AG20443 (cell line): ENCODE measurements at places on chromosomes 11 and 22.

DNA sequence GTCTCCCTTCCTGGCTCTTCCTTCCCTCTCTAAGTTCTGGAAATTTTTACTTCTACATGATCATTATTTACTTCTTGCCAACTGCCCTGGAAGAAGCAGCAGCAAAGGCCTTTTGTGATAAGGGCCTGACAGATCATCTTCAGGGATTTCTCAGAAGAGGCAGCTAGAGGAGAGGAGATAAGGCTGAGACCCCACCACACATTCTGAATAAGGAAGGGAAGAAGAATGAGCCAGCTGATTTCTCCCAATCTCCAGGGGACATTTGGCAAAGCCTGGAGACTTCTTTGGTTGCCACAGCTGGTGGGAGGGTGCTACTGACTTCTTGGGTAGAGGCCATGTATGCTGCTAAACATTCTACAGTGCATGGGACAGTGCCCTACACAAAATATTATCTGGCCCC is 122.4 kb upstream of the OR9Q1 start:
- no peak for DNase-seq

GRCh38 chr22:48276994-48277867 is 1514.8 kb downstream of the TBC1D22A start:
- DNase-seq: no peak

- DNase-seq: peak; percentile 12
These were observed 287.9 kb downstream of the SWAP70 start for GRCh38 chr11:9951807-9952206.

GRCh38 chr11:77879218-77879617 is 58.3 kb downstream of the AAMDC start:
- peak; percentile 18 for DNase-seq

DNA sequence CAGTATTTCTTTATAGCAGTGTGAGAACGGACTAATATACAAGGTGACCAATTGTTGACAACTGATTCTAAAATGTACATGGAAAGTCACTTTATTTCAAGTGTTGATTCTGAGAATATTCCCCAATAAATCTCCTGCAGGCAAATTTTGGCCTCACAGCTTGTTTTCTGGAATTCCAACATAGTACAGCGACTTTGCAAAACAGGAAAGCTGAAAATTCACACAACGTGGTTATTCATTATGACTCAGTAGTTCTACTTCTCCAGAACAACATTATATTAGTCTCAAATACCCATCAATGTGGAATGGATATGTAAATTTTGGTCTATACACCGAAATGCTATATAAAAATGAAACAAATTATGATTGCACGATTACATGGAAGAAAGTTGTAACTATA is 22.5 kb upstream of the OR5AN1 start:
- no peak for DNase-seq

GRCh38 chr11:81869351-81870065 is 864.2 kb downstream of the FAM181B start:
- no peak for DNase-seq

DNA sequence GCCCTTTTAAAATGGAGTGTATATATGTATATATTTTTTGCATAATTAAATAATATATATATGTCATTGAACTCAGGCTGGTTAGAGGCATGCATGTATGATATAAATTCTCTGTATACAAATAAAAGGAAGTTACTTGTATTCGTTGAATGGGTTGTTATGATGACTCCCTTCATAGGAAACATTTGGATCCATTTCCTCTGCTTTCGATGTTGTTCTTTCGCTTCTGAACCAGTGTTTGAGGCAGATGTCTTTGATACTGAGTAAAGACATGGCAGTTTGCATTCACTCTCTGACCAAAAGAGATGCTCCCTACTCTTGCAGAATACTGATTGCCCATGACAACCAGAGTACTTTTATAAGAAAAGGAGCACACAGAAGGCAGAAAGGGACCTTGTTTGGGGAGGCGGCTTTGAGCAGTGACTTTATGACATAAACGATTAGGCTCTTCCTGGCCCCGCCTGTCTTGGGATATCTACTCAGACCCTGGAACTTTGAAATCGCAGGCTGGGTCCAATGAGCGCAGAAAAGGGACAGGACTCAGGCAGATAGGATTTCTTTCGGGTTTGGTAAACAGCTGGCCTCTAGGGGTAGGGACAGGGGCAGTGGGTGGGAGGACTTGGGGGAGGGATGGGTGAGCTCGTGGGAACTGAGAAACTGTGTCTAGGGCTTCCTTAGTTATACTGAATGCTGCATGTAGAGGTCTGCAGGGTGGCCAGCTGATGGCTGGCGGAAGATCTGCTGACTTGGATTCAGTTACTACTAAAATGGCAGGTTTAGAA is 23.2 kb downstream of the TIMP3 start:
- DNase-seq: no peak

DNA sequence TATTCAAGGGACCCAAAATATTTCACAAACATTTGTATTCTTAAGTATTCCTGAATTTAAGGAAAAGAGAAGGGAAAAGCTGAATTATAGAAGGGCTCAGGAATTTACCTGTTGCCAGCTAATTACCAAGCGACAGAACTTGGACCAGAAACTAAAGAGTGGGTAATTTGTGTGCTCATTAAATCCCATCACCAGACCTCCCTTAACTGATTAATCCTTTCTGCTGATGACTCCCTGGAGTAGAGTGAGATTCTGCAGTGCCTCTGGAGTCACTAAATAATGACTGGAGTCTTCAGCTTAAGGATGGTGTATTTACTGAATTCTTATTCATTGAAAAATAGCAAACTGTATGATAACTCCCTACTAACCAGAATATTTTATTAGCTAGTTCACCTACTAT is 74.0 kb upstream of the RAB1B start:
- DNase-seq: no peak

DNA sequence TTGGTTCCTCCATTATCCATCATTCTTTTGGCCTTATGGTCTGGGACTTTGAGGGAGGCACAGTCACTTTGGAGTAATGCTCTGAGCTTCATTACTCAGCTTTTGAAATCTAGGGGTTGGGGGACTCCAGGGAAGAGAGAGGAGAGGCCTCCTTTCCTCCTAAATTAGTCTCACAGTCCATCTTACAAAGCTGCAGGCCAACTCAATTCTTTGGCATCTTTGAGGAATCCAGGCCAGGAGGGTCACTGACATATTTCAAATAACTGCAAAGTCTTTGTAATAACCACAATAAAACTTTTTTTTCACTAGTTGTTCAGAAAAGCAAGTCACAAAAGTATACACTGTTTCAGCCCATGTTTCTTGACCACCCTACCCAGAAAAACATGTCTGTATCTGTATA is 73.3 kb upstream of the FAR1 start:
- DNase-seq: peak; percentile 68

DNA sequence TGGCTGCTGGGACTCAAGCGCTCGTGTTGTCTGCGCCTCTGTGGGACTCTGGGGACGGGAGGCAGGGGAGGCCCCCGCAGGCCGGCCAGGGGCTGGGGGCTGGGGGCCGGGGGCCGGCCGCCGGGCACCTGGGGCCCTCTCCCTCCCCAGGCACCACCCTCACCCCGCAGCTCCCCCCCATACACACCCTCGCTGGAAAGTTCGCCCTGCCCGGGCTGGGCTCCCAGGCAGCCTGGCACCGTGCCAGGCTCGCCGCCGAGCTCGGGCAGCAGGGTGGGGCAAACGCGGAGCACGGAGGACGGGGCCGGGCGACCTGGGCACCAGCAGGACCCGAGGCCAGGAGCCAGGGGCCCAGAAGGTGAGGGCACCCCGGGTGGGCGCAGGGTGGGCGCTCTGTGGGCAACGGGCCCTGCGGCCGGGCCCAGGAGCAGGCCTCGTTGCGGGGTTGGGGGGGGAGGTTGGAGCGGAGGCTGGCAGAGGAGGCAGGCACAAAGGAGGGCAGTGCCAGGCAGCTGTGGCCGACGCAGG is 76.7 kb upstream of the WNT7B start:
- DNase-seq: peak; percentile 80

DNA sequence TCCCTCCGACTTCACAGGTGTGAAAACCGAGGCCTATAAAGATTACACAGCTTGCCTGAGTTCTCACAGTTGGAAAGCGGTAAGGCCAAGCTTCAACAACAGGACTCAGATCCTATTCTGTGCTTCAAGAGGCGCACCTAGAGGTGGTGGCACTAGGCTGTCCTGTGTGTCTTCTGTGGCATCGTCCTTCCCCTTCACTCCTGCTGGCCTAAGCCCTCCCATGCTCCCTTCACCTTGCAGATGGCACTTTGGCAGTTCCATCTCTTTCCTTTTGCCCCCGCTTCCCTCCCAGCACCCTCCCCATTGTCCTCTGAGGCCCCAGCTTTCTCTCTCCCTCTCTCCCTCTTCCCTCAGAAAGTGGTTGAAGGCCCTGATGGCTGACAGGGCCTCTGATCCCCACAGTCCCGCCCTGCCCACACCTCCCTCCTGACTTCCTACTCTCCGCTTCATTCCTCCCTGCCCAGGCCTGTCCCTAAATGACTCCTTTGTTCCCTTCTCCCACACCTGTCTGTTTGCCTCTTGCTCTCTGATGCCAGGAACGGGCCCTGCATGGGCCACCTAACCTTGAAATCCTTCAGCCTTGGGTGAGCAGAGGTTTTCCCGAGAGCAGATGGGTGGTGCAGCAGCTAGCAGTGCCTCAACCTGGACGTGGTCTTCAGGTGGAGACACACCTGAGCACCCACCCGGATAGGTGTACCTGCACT is 5.8 kb downstream of the TRIM29 start:
- DNase-seq: no peak

GRCh38 chr11:34356576-34356912 is 1.3 kb downstream of the ABTB2 start:
- DNase-seq: peak; percentile 47

- DNase-seq: no peak
These were observed 116.6 kb upstream of the THY1 start for GRCh38 chr11:119539583-119539982.

DNA sequence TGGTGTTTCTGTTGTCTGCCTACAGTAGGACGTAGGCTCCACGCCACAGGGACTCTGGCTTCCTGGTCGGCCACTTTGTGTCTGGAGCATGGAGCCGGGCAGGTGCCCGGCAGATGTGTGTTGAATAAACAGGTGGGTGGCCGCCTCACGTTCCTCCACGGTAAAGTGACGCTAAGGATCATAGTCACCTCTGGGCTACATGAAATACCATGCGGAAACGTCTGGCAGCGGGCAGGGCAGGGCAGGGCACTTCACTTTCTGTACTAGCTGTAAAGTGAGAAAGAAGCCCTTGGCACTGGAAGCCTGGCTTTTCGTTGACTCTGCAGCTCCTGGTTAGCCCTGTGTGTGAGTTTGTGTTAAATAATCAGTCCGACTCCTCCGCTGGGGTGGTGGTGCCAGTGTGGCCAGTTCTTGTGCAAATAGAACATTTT is 52.4 kb downstream of the MCM5 start:
- DNase-seq: no peak

DNA sequence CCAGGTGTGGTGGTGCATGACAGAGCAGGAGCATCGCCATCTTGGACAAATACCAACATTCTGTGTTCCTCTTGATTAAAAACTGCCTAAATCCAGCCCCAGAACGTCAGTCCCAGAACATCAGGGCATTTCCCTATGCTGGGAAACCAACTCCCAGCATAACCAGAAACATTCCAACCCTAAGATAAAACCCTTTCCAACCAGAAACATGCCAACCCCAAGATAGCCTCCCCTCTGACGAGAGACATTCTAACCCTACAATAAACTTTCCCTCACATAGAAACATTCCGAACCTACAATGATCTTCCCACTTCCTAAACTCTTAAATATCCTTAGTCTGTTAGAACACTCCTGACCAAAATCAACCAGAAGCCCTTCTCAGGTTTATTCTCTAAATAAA is 11.6 kb downstream of the PLAAT4 start:
- DNase-seq: no peak

- no peak for DNase-seq
These were observed 78.3 kb upstream of the SHISAL1 start for GRCh38 chr22:44391015-44391414.

DNA sequence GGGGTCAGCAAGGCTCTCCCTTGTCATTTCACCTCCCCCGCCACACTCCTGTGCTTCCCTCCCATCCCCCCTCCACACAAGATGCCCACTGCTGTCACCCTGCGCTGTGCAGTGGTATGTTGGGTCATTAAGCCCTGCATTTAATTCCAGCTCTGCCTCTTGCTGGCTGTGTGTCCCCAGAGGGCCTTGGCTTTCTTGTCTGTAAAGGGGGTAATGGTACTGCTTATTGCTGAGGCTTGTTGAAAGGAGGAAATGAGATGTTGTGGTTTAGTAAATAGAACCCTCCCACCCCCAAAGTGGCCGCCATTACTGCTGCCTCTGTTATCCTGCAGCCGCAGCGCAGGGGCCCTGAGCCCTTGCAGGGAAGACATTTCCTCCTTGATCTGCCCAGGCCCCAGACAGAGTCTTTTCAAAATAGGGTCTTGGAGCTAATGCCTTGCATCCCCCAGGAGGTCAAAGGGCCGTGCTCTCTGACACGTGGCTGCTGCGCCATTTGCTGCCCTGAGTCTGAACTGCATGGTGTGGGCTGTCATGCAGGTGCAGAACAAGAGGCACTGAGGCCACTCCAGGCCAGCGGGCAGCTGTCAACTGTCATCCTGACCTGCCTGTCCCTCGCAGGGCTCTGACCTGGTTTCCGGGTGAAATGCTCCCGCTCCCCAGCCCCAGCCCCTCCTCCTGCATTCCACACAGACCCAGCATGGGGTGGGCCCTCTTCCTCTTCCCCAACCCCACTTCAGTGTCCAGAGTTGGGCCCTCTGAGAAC is 18.7 kb downstream of the PVALB start:
- DNase-seq: no peak

DNA sequence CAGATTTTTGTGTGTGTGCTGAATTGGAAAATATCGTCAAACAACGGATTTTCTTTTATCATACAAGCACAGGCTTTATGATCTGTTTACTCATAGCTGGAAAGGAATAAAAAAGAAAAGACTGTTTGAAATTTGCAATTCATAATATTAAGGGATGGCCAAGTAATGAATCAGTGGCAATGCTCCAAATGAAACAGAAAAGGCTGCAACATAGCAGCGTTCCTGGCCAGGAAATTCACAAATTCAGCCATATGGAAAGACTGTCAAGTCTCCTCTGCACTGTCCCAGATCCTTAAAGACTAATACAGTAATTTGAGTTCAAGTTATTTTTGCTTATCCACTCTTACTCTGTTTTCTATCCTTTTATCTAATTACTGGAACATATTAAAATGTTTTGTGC is 98.2 kb downstream of the MSANTD4 start:
- peak; percentile 9 for DNase-seq

DNA sequence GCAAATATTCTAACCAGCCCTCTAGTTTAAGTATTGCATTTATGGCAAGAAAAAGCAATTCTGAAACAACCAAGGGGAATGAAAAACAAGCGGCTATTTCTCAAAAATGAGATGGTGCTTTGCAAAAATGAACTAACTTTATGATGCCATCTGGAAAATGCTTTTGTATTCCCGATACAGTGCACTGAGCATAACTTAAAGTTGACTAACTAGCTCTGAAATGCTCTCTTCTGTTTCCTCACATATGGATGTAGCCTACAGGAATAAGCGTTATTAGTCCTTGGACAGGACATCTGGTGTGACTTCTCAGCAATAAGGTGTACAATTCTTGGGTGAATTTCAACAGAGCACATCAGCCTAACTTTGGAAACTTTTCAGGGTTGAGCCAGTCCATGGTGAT is 228.2 kb upstream of the DDI1 start:
- DNase-seq: no peak

GRCh38 chr22:16717699-16718558 is 107.3 kb downstream of the XKR3 start:
- DNase-seq: no peak

GRCh38 chr11:100808904-100809491 is 121.9 kb downstream of the ARHGAP42 start:
- DNase-seq: peak; percentile 21
